ENCODE measurements at places on chromosomes 1 and 21.

DNA sequence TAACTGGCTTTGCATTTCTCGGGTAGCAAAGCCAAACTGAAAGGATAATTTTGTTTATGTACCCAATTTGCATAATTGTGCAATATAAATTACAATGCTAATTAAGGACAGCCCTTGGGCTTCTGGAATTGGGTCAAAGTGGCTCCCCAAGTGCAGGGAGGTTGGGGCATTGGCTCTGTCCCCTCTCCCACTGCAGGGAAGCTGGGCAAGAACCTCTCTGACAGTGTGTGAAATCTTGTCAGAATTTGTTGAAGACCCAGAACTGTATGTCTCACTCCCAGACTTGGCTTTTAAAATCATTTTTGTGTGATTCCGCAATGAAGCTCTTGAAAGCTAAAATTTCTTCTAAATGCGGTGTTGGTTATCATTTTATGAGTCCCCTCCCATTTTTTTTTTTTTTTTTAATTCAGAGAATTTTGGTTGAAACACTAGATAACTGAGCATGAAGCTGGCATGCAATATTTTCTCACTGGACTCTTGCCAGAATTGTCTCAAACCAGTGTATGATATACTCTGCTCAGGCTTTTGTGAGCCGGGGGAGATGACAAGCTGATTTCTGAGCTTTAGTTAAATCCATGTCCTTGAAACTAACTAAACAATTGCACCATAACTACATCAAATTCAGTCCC is 878.9 kb upstream of the CXADR start:
- DNase-seq: no peak

DNA sequence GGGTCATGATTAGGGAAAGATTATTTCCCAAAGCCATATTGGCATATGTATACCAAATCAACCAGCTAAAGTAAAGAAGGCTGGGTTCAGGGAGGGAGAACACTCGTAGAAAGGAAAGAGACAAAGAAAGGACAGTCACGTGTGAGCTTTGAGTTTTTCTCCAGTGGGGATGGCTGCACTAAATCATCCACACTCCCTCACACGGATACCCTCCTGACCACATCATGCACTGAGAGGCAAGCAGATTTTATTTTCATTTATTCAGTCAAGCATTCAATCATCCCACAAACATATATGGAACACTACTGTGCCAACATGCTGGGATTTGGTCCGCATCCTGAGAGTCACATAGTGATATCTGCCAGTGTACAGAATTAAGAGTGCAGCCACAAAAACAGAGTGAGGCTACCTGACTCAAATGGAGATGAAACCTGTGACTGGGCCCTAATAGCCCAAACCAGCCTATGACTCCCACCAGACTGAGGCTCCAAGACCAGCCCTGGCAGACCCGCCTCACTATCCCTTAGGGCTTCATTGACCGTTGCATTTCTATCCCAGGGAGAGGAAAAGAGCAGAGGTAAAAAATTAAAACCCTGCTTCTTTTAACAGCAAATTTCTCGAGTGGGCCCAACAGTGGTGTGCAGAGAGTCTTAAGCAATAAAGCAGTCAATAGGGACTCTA is 155.9 kb downstream of the BARHL2 start:
- no peak for DNase-seq

DNA sequence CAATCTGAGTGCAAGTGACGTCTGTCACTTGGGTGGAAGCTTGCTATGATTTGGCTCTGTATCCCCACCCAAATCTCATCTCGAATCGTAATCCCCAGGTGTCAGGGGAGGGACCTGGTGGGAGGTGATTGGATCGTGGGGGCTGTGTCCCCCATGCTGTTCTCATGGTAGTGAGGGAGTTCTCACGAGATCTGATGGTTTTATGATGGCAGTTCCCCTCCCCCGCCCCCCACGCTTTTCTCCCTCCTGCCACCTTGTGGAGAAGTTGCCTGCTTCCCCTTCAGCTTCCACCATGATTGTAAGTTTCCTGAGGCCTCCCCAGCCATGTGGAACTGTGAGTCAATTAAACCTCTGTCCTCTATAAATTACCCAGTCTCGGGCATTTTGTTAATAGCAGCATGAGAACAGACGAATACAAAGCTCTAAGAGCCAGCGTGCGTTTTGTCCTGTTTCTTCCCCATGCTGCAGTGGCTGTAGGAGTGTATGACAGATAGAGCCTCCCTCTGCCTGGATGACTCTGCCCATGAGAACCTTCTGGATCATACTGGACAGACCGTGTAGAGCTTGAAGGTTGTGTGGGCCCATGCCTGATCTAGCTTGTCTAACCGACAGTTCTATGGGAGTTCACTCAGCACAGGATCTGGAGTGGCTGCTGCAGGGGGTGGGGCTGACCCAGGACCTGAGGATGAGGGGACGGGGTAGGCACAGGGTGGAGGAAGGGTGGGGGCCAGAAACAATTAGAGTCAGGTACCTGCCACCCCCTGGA is 139.7 kb upstream of the ERRFI1 start:
- DNase-seq: no peak

- DNase-seq: peak; percentile 54
These were observed 87.4 kb downstream of the FASLG start for GRCh38 chr1:172746091-172746949.

- no peak for DNase-seq
These were observed 108.0 kb downstream of the TNNI3K start for GRCh38 chr1:74343216-74343615.

GRCh38 chr1:147252540-147252939 is 10.1 kb downstream of the CHD1L start:
- no peak for DNase-seq

GRCh38 chr1:165536016-165536415 is 7.8 kb upstream of the LRRC52 start:
- no peak for DNase-seq

GRCh38 chr1:70891051-70891843 is 156.4 kb downstream of the PTGER3 start:
- DNase-seq: no peak

GRCh38 chr1:159602501-159602999 is 14.9 kb downstream of the APCS start:
- no peak for DNase-seq

DNA sequence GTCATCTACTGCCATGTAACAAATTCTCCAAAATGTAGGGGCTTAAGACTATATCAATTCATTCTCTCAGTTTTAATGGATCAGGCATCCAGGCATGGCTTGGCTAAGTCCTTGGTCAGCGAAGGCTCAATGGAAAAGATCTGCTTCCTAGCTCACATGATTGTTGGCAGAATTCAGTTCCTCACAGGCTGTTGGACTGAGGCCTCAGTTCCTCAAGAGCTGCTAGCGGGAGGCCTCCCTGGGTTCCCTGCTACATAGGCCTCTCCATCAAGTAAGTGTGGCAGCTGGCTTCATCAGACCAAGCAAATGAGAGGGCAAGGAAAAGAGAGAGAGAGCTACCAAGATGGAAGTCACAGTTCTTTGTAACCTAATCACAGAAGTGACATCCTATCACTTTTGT is 19.6 kb upstream of the EYA3 start:
- DNase-seq: no peak

All from KG1 (cell line).